Left lobe of liver (tissue), 2 donors: ENCODE measurements at places on chromosomes 4 and X. TPM values are rescaled to one million over a fixed set of nuclear protein-coding genes. Genes with fewer than 3 reads are reported as not detected.

GRCh38 chr4:55546506-55546755 lies 278 bp downstream of the CLOCK start:
- DNase-seq = no peak

GRCh38 chr4:112311516-112311915 lies 14.3 kb downstream of the ALPK1 start:
- no peak for DNase-seq

GRCh38 chrX:101397779-101398178 lies 7.0 kb downstream of the RPL36A start:
- DNase-seq = no peak

- no peak for DNase-seq
Observed at GRCh38 chrX:124098089-124098488, 136.6 kb downstream of the STAG2 start.

GRCh38 chr4:169080981-169081380 lies 70.9 kb upstream of the CBR4 start:
- no peak for DNase-seq

GRCh38 chrX:140086691-140087090 lies 121.4 kb upstream of the CXorf66 start:
- DNase-seq = no peak

BEX1 gene
- 0.43 TPM for total RNA-seq

CYSLTR1 gene
- total RNA-seq = 0.25 TPM

MAGEA8 gene
- not detected for total RNA-seq

PGM2 gene
- total RNA-seq = 6.2 TPM

ALPK1 gene
- 5.0 TPM for total RNA-seq
